Activated CD8-positive, alpha-beta memory T cell treated with anti-CD3 and anti-CD28 coated beads, Interleukin-2, amount 10 ng/mL, durations not matched to agents 7 days and 5 days (primary cell): ENCODE measurements at places on chromosomes 4 and X. TPM values are rescaled to one million over a fixed set of nuclear protein-coding genes. Genes with fewer than 3 reads are reported as not detected.

DNA sequence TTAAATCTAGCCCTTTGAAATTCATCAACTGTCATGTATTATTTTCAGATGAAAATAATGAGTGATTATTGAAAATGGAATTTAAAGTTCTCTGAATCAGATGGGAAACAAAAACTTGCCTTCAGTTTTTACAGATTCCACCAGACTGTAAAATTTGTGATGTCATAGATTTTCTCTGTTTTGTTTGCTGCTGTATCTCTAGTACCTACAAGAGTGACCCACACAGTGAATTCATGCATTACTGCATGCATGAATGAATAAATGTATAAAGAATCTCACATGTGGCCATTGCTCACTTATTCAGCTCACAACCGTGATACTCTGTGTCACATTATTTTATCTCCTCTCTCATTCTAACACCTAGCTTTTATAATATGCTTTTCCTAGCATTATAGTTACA lies 532.2 kb upstream of the AGA start:
- no peaks in the 10 kb centered on the region for H3K27me3 ChIP-seq
- H3K36me3 ChIP-seq: no peaks in the 10 kb centered on the region
- no peak for DNase-seq
- no peak overlapping the region for H3K4me3 ChIP-seq

DNA sequence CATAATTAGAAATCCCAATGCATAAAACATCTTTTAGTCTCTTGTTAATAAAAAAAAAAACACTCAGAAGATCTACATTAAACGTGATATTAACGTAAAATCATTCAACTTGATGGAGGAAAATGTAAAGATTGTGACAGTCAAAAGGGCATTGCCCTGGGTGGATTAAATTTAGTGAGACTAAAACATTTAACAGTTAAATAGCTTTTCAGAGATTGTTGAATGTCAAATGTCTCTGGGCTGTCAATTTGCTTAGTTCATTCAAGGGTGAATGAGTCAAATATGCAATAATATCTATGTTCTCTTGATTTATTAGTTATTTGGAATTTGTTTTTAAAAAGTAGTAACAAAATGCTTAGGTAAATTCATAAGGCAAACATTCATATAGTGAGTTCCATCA lies 836.6 kb upstream of the PCDH10 start:
- H3K4me3 ChIP-seq: no peak overlapping the region
- H3K27ac ChIP-seq: no peak overlapping the region
- no peak for DNase-seq
- no peaks in the 10 kb centered on the region for H3K27me3 ChIP-seq
- no peaks in the 10 kb centered on the region for H3K4me1 ChIP-seq
- no peaks in the 10 kb centered on the region for H3K36me3 ChIP-seq

DNA sequence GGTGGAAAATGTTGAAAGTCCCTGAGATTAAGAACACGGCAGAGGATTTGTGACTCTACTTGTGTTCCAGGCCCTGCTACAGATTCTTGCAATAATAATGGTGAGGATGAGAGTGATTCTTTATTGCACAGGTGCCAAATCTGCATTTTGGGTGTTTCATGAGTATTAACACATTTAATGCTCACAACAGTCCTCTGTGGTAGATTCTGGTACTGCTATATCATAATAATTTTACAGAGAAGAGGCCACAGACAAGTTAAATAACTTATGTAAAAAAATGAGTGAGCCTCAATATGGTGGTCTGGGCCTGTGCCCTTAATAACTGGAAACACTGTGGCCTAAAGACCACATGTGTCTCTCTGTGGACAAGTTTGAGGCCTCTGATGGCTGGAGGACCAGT lies 124.3 kb downstream of the C4orf33 start:
- H3K27ac ChIP-seq: no peak overlapping the region
- H3K4me1 ChIP-seq: no peaks in the 10 kb centered on the region
- H3K4me3 ChIP-seq: no peak overlapping the region
- peaks cover 5% of the 10 kb centered on the region for H3K27me3 ChIP-seq
- no peak for DNase-seq
- H3K36me3 ChIP-seq: no peaks in the 10 kb centered on the region

NPY5R gene
- total RNA-seq: not detected

ZRSR2 gene
- total RNA-seq: 20.1 TPM
